ENCODE measurements at places on chromosomes 6 and 20.

DNA sequence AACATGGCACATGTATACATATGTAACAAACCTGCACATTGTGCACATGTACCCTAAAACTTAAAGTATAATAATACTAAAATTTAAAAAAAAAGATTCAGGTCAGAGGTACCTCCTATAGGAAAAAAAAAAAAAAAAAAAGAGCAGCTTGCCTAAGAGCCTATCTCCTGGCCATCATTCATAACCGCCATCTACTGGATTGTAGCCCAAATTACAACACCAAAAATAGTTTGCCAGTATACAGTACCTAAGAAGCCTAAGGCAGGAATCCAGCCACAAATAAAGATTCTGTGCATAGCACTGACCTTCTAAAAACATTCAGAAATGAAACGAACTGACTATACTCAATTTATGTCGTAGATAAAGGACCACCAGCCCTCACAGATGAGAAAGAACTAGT lies 438.4 kb upstream of the ADGRB3 start:
- DNase-seq, result no peak

DNA sequence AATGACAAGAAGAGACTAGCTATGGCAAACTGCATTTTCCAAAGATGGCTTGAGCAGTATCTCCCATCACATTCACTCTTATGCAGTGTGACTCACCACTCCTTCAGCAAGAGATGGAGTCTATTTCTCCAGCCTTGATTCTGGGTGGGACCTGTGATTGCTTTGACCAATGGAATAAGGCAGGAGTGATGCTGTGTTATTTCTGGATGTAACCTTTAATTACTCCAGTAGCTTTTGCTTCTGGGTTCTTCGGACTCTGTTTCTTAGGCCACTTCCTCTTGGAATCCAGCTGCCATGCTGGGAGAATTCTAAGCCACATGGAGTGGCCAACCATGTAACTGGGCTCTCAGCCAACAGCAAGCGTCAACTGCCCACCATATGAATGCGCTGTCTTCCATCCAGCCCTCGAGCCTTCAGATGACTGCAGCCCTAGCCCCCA lies 50.7 kb downstream of the TGM2 start:
- DNase-seq, result no peak

GRCh38 chr20:15256676-15257568 lies 919.5 kb upstream of the FLRT3 start:
- DNase-seq, result no peak

- DNase-seq, result no peak
Observed at GRCh38 chr20:21693322-21693721, 12.1 kb upstream of the PAX1 start.

- DNase-seq, result no peak
Observed at GRCh38 chr6:29746846-29747687, 23.8 kb downstream of the HLA-F start.

DNA sequence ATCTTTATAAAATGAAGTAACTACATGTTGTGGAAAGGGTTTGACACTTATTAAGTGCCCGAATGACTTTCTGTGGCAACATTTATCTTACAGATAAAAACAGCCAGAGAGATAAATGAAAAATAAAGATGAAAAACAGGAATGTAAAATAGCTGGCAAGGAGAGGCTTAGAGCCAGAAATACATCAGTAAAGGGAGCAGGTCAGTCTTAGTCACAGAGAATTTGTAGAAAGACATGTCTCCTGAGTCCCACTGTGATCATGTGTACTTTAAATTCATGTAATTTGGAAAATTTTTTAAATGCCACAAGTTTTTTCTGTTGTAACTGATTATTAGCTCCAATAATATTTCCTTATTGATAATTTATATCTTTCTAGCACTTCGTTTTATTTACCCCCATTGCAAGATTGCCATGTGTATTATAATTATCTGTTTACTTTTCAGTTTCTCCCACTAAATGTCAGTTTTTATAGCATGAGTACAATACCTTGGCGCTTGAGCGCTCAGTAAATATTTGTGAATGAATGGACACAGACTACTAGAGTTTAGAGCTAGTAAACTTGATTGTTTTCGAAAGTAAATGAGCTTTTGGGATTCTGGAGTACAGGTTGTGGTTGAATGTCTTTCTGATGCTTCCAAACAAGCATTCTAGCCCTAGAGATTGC lies 15.2 kb downstream of the TAB2 start:
- no peak for DNase-seq

- no peak for DNase-seq
Observed at GRCh38 chr6:109237077-109237985, 142.0 kb downstream of the CEP57L1 start.

- no peak for DNase-seq
Observed at GRCh38 chr20:57791178-57791962, 81.6 kb upstream of the PMEPA1 start.

DNA sequence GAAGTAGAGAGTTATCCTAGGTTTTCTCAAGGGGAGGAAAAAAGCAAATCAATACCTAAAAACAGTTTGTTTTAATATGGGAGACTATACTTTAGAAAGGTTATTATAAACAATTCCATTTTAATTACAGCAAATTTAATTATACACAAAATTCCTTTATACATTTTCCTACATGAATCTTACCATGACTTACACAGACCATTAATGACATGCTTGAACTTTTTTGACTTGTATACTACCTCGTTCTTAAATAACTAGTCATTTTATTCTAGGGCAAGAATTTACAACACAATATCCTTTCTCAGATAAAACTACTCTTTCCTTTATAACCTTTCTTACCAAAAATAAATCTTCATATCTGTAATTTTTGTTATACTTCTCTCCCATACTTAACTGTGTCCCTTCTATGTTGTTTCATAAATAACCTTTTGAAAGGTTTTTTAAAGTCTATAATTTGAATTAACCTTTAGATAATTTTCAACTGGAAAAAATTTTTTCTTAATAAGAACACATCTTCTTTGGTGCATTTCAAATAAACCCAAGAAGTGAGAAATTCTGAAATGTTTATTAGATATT lies 729.4 kb downstream of the TENT5A start:
- no peak for DNase-seq

- DNase-seq, result no peak
Observed at GRCh38 chr20:21228511-21228910, 74.6 kb upstream of the XRN2 start.

DNA sequence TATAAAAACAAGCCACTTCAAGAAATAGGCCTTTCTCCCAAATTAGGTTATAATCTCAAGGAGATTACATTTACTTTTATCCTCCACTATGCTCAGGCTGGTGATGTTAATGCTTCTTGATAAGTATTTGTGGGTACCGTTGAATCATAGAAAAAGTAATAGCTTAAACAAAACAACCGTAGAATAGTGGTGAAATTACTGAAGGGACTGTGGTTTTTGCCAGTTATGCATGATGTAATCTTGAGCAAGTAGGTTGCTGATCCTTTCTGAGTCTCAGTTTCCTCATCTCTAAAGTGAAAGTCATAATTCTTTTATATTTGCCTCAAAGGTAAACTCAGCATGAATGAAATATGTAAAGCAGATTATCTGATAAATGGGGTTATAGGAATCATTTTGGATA lies 187.3 kb upstream of the JAG1 start:
- DNase-seq, result no peak

GRCh38 chr6:75830959-75831885 lies 82.2 kb downstream of the MYO6 start:
- DNase-seq, result no peak

- no peak for DNase-seq
Observed at GRCh38 chr6:6712449-6713403, 124.2 kb downstream of the LY86 start.

DNA sequence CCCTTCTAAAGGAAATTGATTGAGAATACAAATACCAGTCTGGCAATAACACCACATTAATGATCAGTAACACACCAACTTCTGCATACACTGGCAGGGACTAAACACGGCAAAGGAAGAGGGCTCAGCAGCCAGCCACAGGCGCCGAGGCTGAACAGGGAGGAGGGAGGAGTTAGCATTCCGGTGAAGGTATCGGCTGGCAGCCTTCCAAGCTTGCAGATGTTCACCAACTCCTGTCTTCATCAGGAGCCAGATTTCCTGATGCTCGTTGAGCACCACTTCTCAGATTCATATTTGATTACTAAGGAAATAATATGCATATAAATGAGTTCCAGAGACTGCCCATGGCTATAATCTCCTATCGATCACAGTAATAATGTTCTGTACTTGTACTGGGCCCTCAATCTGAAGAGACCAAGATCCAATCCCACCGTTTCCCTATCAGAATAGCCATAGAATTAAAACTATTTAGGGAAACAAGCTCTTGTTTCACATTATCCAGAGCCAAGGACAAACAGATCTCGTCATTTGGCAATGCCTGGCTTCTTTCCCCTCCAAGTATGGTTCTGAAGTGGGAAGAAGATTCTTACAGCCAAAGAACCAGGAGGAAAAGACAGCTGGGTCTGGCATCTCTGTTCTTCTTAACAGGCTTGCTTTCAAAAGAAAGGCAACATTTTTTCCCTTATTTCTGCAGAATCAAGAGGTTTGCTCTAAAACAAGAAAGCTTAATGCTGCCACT lies 42.2 kb downstream of the GFOD1 start:
- no peak for DNase-seq

DNA sequence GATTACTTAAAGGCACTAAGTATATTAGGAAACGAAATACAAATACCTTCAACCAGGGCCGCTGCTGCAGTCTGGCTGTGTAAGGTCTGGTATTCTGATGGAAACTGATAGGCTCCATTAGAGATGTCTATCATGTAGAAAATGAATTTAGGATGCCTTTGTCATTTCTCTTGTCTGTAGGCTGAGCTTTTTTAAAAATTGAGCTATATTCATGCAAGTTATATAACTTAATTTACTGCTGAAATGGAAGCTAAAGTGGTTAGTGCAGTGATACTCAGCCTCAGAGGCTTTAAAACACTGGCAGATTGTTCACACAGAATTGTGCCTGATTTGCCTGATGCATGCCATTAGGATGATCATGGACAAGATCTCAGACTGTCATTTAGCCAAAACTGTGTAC lies 286.2 kb upstream of the QKI start:
- DNase-seq, result no peak

DNA sequence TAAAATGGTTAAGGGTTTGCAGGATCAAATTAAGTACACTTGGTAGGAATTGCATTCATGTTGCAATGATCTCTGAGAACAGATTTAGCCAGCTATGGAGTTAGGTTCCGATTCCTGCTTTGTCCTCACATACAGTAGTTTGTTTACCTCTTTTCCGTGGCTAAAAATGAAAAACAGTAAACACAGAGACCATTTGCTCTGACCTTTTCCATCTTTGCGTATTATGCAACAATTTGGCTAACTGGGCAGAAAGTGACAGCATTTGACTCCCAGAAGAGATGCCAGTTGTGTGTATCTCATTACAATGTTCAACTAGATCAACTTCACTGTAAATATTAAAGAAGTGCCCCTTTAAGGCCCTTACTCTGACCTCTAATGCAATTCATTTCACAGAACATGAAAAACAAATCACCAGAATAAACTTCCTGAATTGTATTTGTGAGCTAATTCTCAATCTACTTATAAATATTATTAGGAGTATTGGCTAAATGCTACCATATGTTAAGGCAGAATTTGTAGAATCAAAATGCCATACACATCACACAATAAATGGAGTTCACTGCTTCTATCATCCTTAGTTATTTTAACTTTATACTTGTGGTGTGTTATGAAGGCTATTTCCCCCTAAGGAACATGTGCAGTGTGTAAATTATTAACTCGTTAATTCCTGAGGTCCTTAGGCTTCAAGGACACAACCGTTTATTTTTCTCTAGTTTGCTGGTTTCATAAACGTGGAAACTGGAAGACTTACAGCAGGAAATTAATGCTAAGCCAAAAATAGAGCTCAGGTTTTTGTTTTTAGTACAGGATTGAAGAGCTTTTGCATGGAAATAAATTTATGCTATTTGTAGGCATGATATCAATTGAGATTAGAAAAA lies 380.7 kb upstream of the CITED2 start:
- DNase-seq, result no peak

DNA sequence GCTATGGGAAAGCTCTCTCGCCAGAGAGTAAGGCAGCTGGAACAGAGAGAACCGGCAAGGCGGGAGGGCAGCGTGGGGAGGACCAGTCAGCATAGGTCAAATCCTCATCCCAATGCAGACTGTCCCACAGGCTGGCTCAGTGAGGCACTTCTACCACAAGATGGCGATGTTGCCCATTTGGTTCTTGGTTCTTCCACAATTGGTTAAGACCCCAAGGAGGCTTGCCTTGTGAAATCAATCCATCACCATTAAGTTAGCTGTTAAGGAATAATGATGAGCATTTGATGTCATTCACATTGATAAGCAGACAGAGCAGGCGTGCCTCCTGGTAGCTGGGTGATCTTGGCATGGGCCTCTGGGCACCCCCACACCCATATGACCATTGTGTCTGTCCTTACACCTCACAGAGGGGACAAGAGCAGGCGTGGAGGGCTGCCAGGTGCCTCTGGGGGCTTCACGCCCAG lies 2.4 kb downstream of the CSTL1 start:
- peak; percentile 29 for DNase-seq

GRCh38 chr20:60627751-60628565 lies 624.1 kb upstream of the CDH4 start:
- DNase-seq, result no peak

Measured in activated naive CD8-positive, alpha-beta T cell treated with anti-CD3 and anti-CD28 coated beads, Interleukin-2, amount 50 U/mL, for 16 hours (primary cell).